Spinal cord (tissue), 10 donors: ENCODE measurements at places on chromosomes 11 and 22. TPM values are rescaled to one million over a fixed set of nuclear protein-coding genes. Genes with fewer than 3 reads are reported as not detected.

- peak; percentile 83 for DNase-seq
These were observed 4.0 kb downstream of the JRKL start for GRCh38 chr11:96393753-96394348.

DNA sequence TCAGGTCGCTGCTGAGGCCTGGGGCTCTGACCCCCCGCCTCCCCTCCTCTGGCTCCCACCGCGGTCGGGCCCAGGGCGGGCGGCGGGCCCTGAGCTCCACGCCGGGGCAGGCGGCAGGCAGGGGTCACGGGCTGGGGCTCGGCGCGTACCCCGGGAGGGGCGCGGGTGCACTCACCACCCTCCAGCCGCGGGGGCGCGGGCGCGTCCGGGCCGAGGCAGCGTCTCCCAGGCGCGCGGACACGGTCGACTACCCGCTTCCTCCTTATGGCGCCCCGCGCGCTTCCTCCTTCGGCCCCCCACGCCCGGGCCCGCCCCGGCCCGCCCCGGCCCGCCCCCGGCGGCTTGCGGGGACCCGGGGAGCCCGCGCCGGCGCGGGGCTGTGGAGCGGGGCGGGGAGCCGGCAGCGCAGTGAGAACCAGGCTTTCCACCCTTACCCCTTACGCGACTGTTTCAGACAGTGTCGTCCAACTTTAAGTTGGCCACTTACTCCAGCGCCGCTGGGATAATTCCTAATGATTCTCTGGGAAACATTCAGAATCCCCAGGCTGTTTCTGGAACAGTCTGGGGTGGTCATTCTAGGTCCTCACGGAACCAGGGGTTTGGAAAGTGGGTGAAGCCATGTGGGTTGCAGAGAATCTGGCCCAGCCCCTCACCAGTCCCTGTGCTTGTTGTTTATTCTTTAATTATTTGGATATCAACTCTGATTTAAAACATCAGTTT is at the start of gene BID:
Gene BID (minus strand): TSS at position 264 of the 720 bp plus-strand sequence. CDS start 24,353 bp downstream, outside the sequence.
- no peak for DNase-seq

- DNase-seq = no peak
These were observed 121.7 kb upstream of the CHORDC1 start for GRCh38 chr11:90344546-90344945.

GRCh38 chr11:44770401-44770800 is 43.6 kb downstream of the TSPAN18 start:
- no peak for DNase-seq

DNA sequence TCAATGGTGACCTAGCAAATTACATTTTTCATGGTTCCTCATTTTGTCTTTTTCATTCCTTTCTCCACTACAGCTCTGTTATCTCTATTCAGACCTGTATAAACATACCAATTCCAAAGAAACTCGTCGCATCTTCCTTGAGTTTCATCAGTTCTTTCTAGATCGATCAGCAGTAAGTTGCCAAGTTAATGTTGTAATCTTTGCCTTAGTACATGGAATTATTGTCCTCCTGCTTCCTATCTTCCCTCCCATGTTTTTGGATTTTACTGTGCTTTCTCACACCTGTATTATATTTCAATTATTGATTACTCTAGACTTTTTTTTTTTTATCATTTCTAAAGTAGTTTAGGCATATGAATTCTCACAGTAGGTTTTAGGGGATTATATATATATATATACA is 69.5 kb upstream of the GRIK4 start:
- DNase-seq = no peak

DNA sequence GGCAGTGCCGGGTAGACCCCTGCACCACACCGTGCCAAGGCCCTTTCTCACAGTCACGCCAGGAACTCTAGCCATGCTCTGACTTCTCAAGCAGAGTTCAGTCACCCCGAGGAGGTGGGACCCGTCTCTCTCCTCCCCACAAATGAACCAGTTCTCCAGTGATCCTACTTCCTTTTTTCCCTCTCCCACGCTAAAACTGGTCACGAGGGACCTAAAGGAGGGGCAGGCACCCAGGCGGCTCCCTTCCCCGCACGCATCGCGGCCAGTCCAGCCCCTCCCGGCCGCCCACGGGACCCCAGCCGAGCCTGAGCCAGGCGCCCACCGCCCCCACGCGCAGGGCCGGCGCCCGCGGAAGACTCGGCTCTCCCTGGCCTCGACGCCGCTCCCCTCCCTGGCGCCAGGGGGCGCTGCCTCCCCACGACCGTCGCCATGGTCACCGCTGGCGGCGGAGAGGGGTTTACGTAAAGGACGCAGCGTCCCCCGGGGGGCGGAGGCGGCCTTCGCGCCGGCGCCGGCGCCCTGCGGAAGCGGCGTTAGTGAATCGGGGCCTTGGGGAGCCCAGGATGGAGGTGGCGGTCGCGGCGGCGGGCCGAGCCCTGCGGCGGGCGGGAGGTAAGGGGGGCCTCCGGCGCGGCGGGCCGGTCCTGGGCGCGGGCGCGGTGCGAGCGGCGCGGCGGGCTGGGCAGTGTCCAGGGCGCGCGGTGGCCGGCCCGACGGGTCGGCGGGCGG is at the start of gene DAGLA:
Gene DAGLA (plus strand): TSS at position 499 of the 729 bp plus-strand sequence. CDS start 39,765 bp downstream, outside the sequence.
- no peak for DNase-seq

GRCh38 chr11:91947215-91947820 is 277.3 kb upstream of the FAT3 start:
- DNase-seq = peak; percentile 11

DNA sequence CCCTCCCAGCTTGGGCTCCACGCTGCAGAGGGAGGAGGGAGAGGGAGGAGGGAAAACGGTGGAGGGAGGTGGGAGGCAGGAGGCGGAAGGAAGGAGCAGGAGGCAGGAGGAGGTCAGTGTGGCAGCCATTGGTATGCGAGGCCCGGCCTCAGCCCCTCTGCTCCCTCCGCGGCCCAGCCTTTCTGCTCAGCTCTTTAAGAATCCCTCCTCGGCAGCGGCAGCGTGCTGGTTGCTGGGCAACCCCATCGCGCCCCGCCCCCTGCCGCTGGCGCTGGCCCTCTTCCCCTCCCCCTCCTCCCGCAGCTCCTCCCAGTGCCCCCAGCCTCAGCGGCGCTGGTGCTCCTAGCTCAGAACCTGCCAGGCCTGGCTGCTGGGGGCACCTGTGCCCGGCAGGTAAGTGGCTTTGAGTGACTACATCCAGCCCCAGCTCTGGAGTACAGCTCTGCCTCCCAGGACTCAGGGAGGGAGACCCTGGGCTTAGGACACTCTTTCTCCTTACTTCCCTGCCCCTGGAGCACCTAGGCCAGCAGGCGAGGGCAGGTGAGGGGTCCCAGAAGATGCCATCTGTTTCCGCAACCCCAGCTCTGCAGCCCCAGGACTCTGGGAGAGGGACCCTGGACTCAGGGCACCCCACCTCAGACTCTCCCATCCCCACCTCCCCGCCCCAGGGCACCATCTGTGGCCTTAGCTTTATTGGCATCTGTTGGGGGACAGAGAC is 7.2 kb upstream of the FLRT1 start:
- DNase-seq = peak; percentile 94

GRCh38 chr11:18527512-18527911 is 770 bp upstream of the TSG101 start:
- DNase-seq = no peak

DNA sequence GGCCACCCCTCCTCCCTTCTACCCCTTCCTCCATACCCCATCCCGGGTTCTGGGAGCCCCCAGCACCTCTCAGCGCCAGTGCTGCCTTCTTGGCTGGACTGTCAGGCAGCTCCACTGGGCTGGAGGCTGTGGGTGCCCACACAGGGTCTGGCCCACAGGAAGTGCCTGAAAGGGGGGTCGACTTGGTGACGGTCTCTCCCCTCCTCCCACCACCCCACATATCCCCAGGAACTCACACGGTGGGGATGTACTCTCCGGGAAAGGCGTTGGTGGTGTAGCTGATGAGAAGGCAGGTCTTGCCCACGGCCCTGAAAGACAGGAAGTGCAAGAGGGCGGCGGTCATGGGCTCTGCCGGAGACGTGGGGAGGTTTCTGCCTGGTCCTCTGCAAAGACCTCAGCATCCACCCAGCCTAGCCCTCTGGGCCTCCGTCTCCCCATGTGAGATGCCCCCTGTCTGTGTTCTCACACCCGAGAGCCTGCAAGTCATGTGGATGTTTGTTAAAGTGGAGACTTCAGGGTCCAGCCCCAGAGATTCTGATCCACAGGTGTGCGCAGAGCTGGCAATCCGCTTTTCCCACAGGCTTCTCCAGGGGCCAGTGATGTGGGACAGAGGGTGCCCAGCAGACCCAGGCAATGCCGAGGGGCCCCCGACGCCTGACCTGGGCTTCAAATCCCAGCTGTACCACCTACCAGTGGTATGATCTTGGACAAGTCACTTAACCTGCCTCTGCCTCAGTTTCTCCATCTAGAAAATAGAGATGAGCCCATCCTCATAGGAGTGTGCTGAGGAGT is 2.5 kb downstream of the RAC2 start:
- no peak for DNase-seq

DNA sequence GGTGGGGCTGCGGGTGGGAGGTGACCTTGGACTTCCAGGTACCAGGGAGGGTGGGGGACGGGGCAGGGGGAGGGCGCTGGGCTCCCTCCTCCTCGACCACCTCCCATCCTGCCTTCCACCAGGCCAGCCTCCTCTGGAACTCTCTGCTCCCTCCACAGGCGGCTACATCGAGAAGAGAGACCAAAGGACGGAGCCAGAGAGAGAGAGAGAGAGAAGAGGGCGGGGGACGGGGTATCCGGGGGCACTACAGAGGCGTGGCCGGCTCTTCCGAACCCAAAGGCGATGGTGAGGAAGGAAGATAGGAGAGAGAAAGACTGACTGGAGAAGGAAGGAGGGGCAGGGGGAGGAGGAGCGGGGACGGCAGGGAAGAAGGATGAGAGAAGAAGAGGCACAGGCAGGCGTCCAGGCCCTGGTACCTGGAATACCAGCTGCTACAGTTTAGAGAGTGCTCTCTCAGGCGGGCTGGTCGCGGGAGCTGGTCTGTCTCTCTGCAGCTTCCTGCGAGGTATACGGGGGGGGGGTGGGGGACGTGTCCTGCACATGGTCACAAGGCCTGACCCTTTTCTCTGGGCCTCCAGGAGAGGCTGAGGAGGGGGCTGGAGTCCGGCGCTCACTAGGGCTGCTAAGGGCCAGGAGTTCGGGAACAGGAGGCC is 38.0 kb downstream of the IGSF9B start:
- no peak for DNase-seq

DNA sequence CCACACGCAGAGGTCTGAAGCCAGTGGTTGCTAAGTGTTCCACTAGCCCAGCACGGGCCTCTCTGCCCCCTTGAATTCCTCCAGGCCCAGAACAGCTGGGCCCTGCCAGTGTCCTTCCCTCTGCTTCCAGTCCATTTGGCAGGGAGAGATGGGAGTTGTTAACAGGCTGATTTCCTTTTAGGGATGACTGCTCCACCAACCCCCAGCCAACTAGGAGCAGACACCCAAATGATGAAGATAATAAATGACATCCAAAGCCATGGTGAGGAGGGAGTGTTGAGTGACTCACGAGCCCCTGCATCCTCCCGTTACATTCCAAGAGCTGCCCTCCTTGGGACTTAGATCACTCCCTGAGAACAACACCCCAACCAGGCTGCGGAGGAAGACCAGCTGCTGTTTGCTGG is 20.6 kb downstream of the PARVA start:
- no peak for DNase-seq

GRCh38 chr11:78420796-78421209 is 3.2 kb upstream of the GAB2 start:
- no peak for DNase-seq

GRCh38 chr11:279040-279965 is 1.1 kb downstream of the NLRP6 start:
- no peak for DNase-seq

- DNase-seq = no peak
These were observed 1110.4 kb downstream of the BRD1 start for GRCh38 chr22:48717076-48717810.

DNA sequence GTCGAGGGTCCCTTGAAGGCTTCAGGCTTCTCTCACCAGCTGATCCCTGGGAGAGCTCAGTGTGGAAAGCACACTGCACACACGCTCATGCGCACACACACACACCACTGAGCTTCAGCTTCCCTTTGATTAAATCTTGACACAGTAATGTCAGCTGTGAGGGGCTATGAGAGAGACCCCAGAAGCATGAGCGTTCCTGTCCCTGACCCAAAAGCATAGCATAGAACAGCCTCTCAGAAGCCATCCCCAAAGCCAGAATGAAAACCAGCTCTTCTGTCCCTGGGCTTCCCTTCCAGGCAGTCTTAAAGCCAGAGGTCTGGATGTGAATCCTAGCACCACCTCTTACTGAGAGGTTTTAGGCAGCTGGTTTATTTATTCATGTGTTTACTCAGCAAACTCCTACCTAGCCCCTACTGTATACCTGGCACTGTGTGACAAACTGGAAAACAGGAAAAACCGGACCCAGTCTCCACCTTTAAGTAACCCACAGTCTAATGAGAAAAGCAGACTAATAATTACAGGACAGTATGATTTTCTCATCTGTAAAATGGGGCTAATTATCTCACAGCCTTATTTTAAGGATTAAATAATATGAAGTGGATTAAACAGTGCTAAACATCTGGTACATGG is 15.9 kb downstream of the GALNT18 start:
- no peak for DNase-seq

GRCh38 chr11:78110830-78111229 is 28.6 kb downstream of the ALG8 start:
- no peak for DNase-seq

GRCh38 chr11:76279646-76280045 is 73.3 kb upstream of the WNT11 start:
- no peak for DNase-seq

DNA sequence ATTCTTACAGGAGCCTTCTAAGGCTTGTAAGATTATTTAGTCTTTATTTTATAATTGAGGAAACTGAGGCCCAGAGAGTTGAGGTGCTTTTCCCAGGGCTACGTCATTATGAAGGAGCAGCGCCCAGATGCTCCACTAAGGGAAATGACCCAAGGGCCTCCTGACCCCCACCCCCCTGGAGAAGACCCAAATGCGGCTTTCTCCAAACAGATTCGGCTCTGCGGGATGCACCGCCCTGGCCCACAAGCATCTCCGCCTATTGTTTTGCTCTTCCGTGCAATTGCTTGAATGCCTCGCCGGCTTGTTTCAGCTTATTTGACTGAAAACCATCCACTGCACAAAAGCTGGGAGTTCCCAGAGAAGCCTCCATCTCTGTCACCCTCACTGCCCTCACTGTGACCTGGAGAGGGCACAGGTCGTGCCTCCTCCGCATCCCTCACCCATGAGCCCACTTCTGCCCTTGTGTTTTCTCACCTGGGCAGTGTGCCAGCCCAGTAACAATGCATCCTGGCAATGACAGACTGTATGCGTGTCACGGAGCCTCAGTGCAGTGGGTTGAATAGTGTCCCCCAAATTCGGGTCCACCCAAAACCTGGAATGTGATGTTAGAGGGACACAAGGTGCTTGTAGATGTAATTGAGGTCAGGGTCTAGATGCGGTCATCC is 790.2 kb downstream of the TBC1D22A start:
- no peak for DNase-seq

MS4A12 gene
- not detected for total RNA-seq

RCOR2 gene
- total RNA-seq = 8.9 TPM

TUB gene
- 73.3 TPM for total RNA-seq

TTLL1 gene
- total RNA-seq = 21.6 TPM

KCTD14 gene
- total RNA-seq = 6.4 TPM

VPREB3 gene
- 0.33 TPM for total RNA-seq

MRE11 gene
- total RNA-seq = 26.5 TPM

PLA2G3 gene
- 1.1 TPM for total RNA-seq

KRTAP5-8 gene
- total RNA-seq = not detected

DMC1 gene
- total RNA-seq = 3.9 TPM

DGCR6L gene
- total RNA-seq = 28.4 TPM

F2 gene
- total RNA-seq = 0.39 TPM
